Fibroblast of skin of scalp (primary cell): ENCODE measurements at places on chromosomes 13 and 19.
A peak's percentile ranks its signal among the peaks of the same experiment; 100 is the strongest.

- DNase-seq: no peak
Measured at GRCh38 chr13:79226938-79227337, 179.1 kb downstream of the RBM26 start.

- DNase-seq: peak; percentile 29
Measured at GRCh38 chr13:33554919-33555791, 262.8 kb upstream of the RFC3 start.

DNA sequence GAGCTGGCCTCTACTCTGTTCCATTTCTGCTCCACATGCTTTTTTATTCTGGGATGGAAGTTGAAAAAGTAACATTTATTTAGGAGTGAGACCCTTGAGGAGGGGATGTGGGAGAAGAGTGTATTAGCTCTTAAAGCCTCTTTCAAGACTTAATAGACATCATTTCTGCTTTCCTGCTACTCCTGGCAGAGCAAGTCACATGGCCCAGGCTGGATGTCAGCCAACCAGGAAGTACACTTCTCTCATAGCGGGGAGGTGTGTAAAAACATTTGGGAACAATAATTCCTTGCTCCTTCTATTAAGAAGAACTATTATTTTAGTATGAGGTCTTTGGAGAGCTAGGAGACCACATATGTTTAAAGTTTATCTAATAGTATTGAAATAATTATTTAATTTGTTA lies 40.6 kb upstream of the FAM216B start:
- peak; percentile 26 for DNase-seq

GRCh38 chr19:35167251-35168119 lies 12.9 kb downstream of the FXYD5 start:
- DNase-seq: no peak

- DNase-seq: no peak
Measured at GRCh38 chr19:44803442-44804428, 5.2 kb upstream of the BCAM start.

GRCh38 chr13:111410232-111411021 lies 90.0 kb downstream of the TEX29 start:
- DNase-seq: no peak

GRCh38 chr13:65411521-65411920 lies 1818.6 kb downstream of the PCDH9 start:
- no peak for DNase-seq

DNA sequence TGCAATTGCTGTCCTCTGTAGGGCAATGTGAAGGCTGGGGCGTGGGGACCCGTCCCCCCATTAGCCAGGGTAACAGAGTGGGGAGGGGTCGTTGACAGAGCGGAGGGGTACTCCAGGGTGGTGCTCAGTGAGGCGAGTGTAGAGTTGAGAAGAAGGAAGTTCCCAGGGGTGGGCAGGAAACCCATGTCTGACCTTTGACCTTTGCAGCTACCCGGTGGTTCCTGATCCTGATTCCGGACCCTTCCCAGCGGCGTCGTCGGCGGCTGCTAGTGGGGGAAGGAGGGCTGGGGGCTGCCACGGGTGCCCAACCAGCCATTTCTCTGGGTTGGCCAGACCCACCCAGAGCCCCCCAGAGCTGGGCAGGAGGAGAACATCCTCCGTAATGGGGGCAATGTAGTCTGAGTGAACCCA lies 2.1 kb upstream of the PLVAP start:
- DNase-seq: no peak

DNA sequence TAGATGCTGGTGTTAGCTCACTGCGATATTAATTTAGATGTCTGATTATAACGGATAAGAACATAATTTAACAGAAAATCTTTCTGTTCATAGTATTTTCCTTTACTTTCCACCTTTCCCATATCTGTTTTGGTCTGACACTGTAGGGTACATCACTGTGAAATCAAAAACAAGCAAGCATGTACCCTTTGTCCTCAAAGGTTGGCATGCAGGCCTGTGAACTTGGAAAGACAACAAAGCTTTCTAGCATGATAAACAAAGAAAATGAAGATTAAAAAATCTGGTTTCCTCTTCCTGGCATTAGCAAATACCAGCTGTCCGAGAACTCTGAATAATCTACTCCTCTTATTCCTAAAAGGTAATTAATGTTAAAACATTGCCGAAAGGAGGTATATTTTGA lies 31.6 kb downstream of the THSD1 start:
- no peak for DNase-seq

GRCh38 chr13:113159701-113160100 lies 1.3 kb downstream of the PROZ start:
- no peak for DNase-seq

DNA sequence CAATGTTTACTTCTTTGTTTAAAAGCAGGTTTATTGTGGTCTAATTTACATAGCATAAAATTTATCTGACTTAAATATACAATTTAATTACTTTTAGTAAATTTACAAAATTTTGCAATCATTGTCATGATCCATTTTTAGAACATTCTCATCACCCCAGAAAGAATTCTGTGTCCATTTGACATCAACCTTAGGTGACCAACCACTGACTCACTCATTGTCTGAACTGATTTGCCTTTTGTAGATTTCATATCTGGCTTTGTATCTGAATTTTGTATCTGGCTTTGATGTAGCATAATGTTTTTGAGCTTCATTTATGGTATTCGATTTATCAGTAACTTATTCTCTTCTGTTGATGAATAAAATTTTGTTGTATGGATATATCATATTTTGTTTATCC lies 40.4 kb downstream of the EDNRB start:
- no peak for DNase-seq

- no peak for DNase-seq
Measured at GRCh38 chr19:44515031-44515430, 14.4 kb downstream of the CEACAM20 start.

DNA sequence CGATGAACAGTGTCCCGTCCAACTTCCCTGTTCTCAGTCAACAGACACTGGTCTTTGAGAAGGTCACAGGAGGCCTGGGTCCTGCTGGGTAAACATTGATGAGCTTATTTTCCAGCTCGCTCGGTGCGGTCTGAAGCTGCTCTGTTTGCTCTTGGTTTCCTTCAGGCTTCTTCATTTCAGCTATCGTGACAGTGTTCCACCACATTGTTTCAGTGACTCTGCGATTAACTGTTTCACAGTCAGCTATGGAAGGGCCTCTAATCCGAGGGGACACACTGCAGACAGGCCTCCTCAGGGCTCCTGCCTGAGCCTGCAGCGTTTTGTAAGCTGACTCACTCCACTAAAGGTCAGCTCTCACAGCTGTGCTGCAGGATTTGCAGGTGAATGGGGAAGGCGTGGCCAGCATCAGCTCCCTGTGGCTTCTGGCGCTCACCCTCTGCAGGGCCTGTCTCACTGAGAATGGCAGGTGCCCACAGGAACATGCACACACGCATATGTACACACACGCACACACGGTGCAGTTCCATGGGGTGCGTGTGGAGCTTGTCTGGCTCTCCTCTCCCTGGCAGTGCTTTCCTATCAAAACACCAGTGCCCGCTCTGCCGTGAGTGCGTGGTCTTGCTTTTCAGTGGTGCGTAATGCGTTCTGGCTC lies 62.9 kb upstream of the MCF2L start:
- no peak for DNase-seq
